ENCODE measurements at places on chromosomes 2 and 18.

DNA sequence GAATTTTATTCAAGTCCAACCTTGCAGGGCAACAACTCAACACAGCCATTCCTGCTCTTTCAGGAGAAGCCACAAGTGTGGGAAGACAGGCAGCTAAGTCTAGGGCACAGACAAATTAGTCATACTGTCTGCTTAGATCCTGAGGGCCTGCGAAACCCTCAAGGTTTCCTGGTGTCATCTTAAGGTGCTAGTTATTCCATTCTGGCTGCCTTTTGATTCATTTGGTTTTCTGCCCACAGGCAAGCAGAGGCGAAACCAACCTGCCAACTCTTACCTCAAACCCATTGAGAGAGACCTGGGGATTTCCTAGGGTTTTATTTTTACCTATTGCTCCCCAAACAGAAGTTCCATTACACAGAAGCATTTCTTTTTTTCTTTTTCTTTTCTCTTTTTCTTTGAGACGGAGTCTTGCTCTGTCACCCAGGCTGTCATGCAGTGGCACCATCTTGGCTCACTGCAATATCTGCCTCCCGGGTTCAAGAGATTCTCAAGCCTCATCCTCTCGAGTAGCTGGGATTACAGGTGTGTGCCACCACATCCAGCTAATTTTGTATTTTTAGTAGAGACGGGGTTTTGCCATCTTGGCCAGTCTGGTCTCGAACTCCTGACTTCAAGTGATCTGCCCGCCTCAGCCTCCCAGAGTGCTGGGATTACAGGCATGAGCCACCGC lies 23.7 kb upstream of the SCYGR1 start:
- peak; percentile 71 for DNase-seq

DNA sequence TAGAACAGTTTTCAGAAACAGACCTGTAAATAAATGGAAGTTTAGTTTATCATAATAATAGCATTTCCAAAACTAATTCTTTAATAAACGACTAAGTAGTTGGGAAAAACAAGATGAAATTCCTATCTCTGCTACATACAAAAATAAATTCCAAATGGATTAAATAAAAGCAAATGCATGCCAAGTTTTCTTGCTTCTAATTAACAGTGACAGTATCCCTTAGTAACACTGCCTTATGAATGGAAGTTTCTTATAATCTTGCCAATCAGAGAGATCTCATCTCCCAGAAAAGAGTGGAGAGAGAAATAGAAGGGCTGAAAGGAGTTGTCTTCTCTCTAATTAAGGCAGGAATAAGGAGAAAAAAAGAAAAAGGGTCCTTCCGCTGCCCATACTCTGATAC lies 133.9 kb downstream of the GFPT1 start:
- no peak for DNase-seq

- no peak for DNase-seq
These were observed 137.6 kb downstream of the FAM124B start for GRCh38 chr2:224264259-224264658.

- no peak for DNase-seq
These were observed 93.9 kb downstream of the ACVR1 start for GRCh38 chr2:157782057-157782845.

DNA sequence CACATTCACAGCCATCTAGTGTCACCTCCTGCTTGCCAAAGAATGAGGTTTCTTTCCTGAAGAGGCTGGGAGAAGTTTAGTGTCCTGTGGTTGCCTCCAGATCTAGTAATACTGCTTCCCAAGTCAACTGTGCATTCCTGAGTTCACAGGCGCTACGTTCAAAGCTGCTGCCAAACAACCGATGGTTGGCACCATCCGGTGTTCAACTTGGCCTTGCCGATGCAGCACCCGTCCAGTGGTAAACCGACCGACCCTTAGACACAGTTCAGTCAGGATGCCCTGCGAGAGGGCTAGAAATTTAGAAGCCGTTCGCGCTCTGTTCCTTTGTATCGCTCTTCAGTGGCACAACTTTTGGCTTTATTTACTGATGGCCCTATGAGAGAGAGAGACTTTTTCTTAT lies 28.6 kb downstream of the RMC1 start:
- DNase-seq, result no peak

GRCh38 chr2:191014653-191015020 lies 666 bp upstream of the STAT1 start:
- DNase-seq, result no peak

DNA sequence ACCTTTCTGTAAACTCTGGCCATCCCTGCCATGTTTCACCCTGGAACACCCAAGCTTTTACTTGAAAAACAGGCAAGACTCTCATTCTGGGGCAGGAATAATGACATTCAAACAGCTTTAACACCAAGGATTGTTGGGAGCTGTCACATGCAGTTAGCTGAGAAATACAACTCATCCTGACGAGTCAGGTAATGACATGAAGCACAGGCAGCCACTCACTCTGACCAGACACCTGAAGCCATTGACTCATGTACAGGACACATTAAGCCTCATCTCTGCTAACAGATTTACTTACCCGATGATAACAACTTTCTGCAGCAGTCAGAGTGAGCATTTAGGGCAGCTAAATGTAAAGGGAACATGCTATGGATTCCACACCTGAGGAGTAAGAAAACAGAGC lies 163.1 kb upstream of the PGAP1 start:
- DNase-seq, result no peak

GRCh38 chr2:176001281-176001915 lies 669 bp downstream of the LNPK start:
- DNase-seq, result peak; percentile 59

- no peak for DNase-seq
These were observed 36.1 kb downstream of the STPG4 start for GRCh38 chr2:47119001-47119400.

DNA sequence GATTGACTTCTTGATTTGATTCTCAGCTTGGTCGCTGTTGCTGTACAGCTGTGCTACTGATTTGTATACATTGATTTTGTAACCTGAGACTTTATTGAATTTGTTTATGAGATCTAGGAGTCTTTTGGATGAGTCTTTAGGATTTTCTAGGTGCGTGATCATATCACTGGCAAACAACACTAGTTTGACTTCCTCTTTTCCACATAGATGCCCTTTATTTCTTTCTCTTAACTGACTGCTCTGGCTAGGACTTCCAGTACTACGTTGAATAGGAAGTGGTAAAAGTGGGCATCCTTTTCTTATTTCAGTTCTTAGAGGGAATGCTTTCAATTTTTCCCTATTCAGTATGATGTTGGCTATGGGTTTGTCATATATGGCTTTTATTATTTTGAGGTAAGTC lies 101.3 kb downstream of the OSBPL1A start:
- DNase-seq, result no peak

GRCh38 chr2:216810399-216811160 lies 49.3 kb downstream of the TNP1 start:
- DNase-seq, result no peak

- no peak for DNase-seq
These were observed 287.7 kb upstream of the GCFC2 start for GRCh38 chr2:75998451-75998850.

DNA sequence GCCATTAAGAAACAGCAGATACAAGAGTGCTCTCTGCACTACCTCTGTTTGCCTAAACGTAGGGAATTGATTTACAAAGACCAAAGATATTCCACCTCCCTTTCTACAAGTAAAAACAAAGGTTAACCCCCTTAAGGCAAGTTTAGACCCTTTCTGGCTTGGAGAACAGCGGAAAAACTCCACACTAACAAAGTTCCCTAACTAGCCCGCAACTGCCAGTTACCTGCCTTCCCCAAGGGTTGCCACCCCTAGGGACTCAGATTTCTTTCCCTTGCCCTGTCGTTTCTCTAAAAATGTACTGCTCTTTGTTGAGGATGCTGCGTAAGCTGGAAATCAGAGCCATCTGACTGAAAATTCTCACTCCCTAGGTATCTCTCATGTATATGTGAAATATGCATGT lies 627.5 kb upstream of the SOX11 start:
- DNase-seq, result no peak

- no peak for DNase-seq
These were observed 120.2 kb downstream of the LAMA3 start for GRCh38 chr18:23809415-23809814.

DNA sequence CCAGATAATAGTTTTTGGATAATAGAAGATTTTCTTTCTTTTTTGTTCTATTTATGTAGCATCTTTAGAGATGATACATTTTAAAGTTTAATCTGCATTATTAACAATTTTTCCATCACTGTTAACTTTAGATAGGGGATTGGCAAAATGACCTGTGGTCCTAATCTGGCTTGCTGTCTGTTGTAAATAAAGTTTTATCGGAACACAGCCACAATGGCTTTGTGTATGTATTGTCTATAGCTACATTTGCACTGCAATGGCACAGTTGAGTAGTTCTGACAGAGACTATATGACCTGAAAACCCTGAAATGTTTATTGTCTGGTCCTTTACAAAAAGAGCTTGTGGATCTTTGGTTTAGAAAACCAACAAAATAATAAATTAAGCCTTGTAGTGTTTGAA lies 97.0 kb upstream of the CERS6 start:
- no peak for DNase-seq

GRCh38 chr18:65994302-65994701 lies 243.5 kb downstream of the CDH7 start:
- no peak for DNase-seq

DNA sequence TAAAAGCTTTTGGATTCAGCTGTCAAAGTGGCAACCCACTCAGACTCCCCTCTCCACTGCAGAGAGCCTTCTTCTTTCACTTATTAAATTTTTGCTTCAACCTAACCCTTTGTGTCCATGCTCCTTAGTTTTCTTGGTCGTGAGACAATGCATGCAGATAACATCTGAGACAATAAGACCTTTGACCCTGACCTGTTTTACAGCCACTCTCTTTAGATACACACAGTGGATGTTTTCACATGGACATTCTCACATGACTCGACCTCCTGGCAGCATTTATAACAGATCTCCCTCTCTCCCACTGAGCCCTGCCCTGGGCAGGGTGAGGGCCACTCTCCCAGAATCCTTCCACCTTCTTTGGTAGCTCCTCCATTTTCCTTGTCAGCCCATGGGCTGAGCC lies 30.4 kb upstream of the IL36G start:
- DNase-seq, result no peak

- DNase-seq, result peak; percentile 4
These were observed 79.2 kb downstream of the SETBP1 start for GRCh38 chr18:44759925-44760342.

GRCh38 chr2:33373986-33374385 lies 102.5 kb upstream of the RASGRP3 start:
- DNase-seq, result no peak

- no peak for DNase-seq
These were observed 34.6 kb upstream of the WDR75 start for GRCh38 chr2:189406586-189407233.

- DNase-seq, result no peak
These were observed 879.2 kb upstream of the ZEB2 start for GRCh38 chr2:145399131-145399530.

DNA sequence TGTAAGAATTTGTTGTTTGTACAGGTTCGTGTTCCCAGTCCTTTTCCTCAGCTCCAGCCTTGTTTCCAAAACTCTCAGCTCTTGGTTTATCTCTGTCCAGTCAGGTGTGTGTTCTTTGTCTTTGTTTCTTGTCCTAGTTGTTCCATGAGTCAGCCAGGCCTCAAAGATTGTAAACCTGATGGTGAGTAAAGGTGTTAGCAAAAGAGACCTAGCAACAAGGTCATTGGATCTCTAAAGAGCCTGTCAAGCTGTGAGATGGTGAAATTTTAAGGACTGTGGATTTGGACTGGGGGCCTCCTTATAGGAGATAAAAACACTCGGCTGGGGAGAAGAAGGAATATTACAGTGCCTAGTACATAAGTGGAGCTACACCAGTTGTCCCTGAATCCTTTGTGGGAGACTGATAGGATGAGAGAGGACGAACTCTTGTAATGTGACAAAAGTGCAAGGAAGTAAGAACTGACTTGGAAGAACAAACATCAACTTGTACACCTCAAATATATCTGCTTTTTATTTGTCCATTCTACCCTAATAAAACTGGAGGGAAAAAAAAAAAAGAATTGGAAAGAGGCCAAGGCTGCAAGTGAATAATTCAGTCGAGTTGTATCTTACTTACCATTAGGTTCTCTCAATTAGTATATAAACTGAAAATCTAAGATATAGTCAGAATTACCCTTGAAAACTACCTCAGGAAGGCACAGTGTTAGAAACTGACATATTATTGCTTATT lies 37.2 kb downstream of the ITGA6 start:
- no peak for DNase-seq

- DNase-seq, result no peak
These were observed 35.2 kb downstream of the CENPO start for GRCh38 chr2:24828238-24828996.

DNA sequence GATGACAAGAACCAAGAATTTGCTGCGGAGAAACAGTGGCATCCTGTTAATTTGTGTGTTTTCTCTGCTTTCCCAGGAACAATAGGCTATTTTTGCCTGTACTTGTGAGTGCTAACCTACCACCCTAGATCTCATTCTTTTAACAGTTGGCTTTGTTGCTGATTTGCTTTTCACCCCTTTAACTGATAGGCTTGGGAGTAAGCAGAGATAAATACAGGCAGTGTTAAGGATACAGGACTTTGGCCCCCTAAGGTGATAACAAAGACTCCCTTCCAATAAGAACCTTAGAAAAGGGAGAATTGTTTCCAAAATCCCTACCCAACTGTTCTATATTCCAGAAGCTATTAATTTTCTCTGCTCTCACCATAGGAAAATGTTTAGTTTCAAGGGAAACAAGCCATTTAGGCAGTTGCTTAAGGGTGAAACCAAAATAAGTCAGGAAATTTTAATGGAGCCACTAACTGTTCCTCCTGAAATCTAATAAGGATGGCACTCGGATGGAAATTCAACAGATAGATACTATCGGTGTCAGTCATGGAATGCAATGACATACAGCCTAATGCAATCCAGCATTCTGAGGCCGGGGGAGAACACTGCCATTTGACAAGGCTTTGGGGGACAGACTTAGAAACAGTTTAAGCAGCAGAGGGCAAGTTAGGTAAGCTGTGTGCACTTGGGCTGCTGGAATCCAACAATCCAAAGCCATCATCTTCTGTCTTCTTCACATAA lies 238.8 kb downstream of the RNF152 start:
- DNase-seq, result no peak

DNA sequence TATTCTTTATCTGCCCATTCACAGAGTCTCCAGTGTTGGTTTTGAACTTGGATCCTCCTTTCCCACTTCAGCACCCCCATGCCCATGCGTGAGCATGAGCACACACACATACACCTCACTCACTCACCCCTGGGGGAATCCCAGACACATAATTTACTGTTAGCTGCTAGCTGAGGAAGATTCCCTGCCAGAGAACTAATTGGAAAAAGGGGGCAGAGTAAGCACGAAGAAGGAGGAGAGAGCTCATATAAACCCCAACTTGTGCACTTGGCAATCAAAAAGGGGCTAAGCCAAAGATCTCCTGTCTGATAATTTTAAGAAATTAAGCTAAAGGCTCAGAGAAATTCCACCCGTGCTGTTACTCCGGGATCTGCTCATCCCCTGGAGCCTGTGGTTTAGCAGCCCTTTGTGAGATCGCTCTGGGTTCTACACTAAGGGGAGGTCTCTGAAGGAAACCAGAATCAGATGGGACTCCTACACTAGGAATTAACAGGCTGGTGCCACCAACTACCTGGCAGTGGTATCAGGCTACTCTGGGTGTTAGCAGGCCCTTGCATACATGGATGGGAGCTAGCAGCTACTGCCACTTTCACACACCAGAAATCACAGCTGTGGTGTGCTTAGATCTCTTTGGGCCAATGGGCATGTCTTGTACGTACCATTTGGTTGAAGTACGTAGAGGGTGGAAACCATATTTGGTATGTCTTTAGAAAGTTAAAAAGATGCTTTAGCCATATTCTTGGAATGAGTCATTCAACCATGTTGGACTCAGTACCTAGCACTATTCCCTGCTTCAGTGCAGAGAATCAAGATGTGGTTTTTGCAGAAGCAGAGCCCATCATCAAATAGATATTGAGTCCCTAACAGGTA lies 95.6 kb upstream of the SLC14A2 start:
- no peak for DNase-seq
